ENCODE measurements at places on chromosomes 7 and 10.

DNA sequence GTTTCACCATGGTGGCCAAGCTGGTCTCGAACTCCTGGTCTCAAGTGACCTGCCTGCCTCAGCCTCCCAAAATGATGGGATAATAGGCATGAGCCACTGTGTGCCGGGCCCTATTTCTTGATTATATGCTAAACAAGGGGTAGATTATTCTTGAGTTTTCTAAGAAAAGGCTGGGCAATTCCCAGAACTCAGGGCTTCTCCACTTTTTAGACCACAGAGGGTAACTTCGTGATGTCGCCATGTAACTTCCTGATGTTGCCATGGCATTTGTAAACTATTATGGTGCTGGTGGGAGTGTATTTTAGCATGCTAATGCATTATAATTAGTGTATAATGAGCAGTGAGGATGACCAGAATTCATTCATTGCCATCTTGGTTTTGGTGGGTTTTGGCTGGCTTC, 35.8 kb downstream of the OTUD1 start:
- DNase-seq = no peak

DNA sequence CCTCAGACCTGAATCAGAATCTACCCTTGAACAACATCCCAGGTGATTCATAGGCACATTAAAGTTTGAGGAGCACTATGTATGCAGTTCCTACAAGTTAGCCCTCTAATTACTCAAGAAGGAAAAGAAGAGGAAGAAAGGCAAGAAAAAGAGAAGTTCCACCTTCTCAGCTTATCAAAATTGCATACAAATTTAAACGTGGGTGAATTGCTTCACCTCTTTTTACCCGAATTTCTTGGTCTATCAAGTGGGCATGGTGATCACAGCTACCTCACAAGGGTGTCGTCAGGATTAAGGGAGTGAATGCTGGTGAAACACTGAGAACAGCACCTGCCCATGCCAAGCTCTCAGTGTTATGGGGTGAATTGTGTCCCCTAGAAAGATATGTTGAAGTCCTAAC, 43.8 kb upstream of the PAPSS2 start:
- DNase-seq = no peak

GRCh38 chr7:6271060-6271658, 1.3 kb downstream of the CYTH3 start:
- DNase-seq = peak; percentile 34

DNA sequence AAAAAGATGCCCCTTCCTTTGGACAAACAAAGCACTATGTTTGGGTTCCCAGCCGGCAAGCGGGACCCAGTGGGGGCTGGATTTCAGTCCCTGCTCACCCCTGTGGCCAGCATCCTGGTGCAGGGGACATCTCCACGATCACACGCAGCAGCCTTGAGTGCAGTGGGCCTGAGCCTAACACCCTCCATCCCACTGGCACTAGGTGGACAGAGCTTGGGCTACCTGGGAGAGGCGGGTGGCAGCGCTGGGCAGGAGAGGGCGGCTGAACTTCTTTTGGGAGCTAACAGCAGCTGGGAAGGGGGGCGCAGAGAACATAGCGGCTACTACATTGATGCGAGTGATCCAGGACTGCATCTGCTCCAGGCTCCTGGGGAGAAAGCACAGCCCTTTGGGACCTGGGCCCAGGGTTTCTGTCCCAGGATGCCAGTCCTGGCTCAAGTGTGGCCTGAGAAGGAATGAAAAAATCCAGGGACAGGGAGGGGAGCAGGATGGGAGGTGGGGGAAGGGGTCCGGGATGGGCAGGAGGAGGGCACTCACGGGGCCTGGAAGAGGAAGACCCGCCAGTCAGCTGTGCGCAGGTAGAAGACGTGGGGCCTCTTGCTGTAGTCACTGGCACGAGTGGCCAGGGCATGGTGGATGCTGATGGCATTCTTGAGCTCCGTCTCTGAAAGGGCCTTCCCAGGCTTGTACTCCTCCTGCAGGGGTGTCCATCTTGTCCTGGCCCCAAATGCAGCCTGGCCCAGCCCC, 9.0 kb downstream of the NFKB2 start:
- no peak for DNase-seq

GRCh38 chr7:47228386-47229014, 353.4 kb downstream of the TNS3 start:
- DNase-seq = no peak
